B cell (primary cell): ENCODE measurements at places on chromosomes 5 and 9. TPM values are rescaled to one million over a fixed set of nuclear protein-coding genes. Genes with fewer than 3 reads are reported as not detected.

SPINK6 gene
- not detected in 2 replicates for total RNA-seq

- peaks cover 34% of the 10 kb centered on the region for H3K4me1 ChIP-seq
- H3K27me3 ChIP-seq, result no peaks in the 10 kb centered on the region
- no peak overlapping the region for H3K4me3 ChIP-seq
These were observed 112.7 kb downstream of the RORB start for GRCh38 chr9:74609671-74610405.

DNA sequence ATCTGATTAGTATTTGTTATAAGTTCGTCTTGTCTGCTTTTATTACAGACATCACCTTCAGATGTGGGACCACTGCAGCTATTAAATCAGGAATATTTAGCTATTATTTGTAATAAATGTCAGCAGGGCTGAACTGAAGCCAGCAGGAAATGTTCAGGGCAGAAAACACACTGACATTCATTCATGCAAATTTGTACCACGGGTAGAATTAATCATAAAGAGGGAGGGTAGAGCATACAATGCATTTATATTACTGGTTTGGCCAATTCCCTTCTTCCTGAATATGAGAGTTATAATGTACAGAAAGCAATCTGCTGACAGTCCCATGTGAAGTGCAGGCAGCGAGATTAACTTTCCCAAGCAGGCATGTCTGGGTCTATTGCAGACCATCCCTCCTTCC lies 117.3 kb upstream of the NUDT12 start:
- no peaks in the 10 kb centered on the region for H3K27me3 ChIP-seq
- no peaks in the 10 kb centered on the region for H3K36me3 ChIP-seq
- H3K4me1 ChIP-seq, result no peaks in the 10 kb centered on the region
- H3K27ac ChIP-seq, result no peak overlapping the region

HAPLN1 gene
- not detected in 2 replicates for total RNA-seq

- peaks cover 21% of the 10 kb centered on the region for H3K4me1 ChIP-seq
- DNase-seq, result peak; percentile 36
- peak overlapping the region; percentile 73 for H3K4me3 ChIP-seq
- H3K36me3 ChIP-seq, result no peaks in the 10 kb centered on the region
These were observed 1.4 kb upstream of the CERCAM start for GRCh38 chr9:128419061-128419925.

DNA sequence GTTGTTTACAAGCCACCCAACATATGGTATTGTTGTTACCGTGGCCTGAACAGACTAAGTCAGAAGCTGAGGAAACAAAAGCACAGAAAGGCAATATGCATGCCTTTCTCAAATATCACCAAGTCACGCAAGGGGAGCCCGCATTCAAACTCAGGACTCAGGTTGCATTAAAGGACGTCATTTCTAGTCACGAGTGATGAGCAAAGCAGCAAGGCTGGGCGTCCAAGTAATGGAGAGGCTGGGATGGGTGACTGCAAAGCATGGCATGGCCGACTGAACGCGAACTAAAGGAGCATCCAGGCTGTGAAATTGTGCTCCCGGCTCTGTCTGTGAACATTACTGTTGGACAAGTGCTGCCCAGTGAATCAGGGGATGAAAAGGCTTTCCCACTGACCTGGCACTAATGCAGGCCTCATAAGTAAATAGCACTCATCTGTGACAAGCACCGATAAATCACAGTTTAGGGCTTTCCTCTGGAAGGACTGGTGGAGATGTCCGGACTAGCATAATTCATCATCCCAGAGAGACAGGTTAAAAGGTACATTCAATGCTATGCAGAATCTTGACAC lies 202.8 kb downstream of the SPOCK1 start:
- no peaks in the 10 kb centered on the region for H3K4me1 ChIP-seq
- H3K27me3 ChIP-seq, result peaks cover 6% of the 10 kb centered on the region
- no peak overlapping the region for H3K27ac ChIP-seq
- no peaks in the 10 kb centered on the region for H3K36me3 ChIP-seq
- DNase-seq, result no peak

GRCh38 chr5:178090856-178091255 lies 22.5 kb upstream of the N4BP3 start:
- peaks cover 6% of the 10 kb centered on the region for H3K27me3 ChIP-seq
- no peak overlapping the region for H3K27ac ChIP-seq
- no peak overlapping the region for H3K4me3 ChIP-seq
- DNase-seq, result no peak
- H3K36me3 ChIP-seq, result no peaks in the 10 kb centered on the region

DNA sequence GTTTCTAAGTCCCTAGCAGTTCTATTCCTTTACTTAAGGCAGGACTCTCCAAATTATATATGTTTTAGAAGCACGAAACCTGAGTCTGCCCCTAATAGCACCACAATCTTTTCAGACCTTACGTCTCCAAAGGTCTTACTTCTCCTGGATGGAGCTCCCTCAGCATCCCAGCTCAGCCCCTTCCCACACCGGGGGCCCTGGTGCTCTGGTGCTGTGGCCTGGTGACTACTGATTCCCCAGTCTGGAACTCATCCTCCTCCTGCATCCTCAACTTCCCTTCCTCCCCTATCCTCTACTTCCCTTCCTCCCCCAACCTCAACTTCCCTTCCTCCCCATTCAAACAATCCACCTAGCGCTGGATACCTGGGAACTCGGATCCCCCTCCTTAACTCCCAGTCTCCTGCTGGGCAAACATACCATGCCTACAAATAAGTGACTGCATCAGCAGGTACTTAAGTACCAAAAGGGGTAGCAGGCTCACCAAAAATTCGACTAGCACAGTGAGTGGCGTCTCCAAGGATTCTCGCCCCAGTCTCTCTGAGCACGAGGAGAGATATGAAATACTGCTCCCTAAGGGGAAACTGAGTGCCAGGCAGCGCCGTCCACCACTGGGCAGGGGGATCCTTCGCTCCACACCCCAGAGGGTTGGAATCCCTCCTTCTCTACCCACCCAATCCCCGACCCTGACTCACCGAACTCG lies 831 bp downstream of the IGFBPL1 start:
- no peak for DNase-seq
- peaks cover 34% of the 10 kb centered on the region for H3K27me3 ChIP-seq
- no peaks in the 10 kb centered on the region for H3K4me1 ChIP-seq
- no peak overlapping the region for H3K27ac ChIP-seq
- no peaks in the 10 kb centered on the region for H3K36me3 ChIP-seq
- H3K4me3 ChIP-seq, result no peak overlapping the region

- no peak overlapping the region for H3K4me3 ChIP-seq
- no peaks in the 10 kb centered on the region for H3K36me3 ChIP-seq
- no peaks in the 10 kb centered on the region for H3K4me1 ChIP-seq
- H3K27ac ChIP-seq, result no peak overlapping the region
These were observed 336.3 kb upstream of the KIF2A start for GRCh38 chr5:61969755-61970154.

- peak; percentile 72 for DNase-seq
- no peaks in the 10 kb centered on the region for H3K36me3 ChIP-seq
- H3K27me3 ChIP-seq, result no peaks in the 10 kb centered on the region
- H3K4me3 ChIP-seq, result peak overlapping the region; percentile 88
- peaks cover 20% of the 10 kb centered on the region for H3K4me1 ChIP-seq
- H3K27ac ChIP-seq, result peak overlapping the region; percentile 89
These were observed 868 bp downstream of the ZBTB43 start for GRCh38 chr9:126805554-126806262.

ZFP37 gene
- 3.6 and 4.0 TPM in 2 replicates for total RNA-seq

GRCh38 chr5:168851902-168852321 lies 272.7 kb upstream of the PANK3 start:
- no peaks in the 10 kb centered on the region for H3K36me3 ChIP-seq
- no peaks in the 10 kb centered on the region for H3K4me1 ChIP-seq
- DNase-seq, result no peak
- H3K27me3 ChIP-seq, result no peaks in the 10 kb centered on the region
- no peak overlapping the region for H3K4me3 ChIP-seq

DNA sequence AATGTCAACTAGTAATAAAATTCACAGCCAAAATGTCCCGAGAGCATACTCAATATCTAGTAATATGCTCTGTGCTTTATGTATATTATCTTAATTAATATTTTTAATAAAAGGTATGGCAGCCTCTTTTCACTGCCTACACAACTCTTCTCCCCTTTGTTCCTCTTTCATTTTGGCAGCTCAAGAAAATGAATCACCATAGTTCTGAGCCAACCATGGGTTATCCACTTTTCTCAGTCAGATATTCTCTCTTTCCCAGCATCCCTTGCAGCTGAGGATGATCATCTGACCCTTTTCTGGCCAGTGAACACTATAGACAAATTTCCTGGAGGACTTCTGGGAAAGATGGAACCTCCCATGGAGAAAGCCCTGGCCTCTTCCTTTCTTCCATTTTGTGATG lies 8.2 kb upstream of the DOCK8 start:
- H3K4me1 ChIP-seq, result no peaks in the 10 kb centered on the region
- no peaks in the 10 kb centered on the region for H3K36me3 ChIP-seq
- no peak overlapping the region for H3K27ac ChIP-seq
- H3K27me3 ChIP-seq, result no peaks in the 10 kb centered on the region
- no peak for DNase-seq

CRAT gene
- total RNA-seq, result 11.8 and 14.1 TPM in 2 replicates
